ENCODE measurements at places on chromosomes 13 and 19. TPM values are rescaled to one million over a fixed set of nuclear protein-coding genes. Genes with fewer than 3 reads are reported as not detected.

Gene RHPN2
- 21.3 TPM for total RNA-seq

DNA sequence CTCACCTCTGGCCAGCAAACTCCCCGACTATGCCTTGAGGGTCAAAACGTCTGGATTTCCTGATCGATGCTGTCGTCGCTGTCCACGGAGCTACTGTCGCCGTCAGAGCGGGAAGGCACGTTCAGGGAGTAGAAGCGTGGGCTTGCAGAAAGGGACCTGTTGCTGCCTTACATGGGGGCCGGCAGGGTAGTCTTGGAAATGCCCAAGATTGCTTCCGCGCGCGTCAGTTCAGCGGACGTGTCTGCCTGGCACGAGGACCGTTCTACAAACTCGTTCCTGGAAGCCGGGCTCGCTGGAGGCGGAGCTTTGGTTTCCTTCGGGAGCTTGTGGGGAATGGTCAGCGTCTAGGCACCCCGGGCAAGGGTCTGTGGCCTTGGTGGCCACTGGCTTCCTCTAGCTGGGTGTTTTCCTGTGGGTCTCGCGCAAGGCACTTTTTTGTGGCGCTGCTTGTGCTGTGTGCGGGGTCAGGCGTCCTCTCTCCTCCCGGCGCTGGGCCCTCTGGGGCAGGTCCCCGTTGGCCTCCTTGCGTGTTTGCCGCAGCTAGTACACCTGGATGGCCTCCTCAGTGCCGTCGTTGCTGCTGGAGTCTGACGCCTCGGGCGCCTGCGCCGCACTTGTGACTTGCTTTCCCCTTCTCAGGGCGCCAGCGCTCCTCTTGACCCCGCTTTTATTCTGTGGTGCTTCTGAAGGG is 15.4 kb downstream of the RB1 start:
- peaks cover 6% of the 10 kb centered on the region for H3K36me3 ChIP-seq
- H3K27ac ChIP-seq = no peak overlapping the region
- H3K4me1 ChIP-seq = no peaks in the 10 kb centered on the region
- H3K4me3 ChIP-seq = no peak overlapping the region
- H3K27me3 ChIP-seq = no peaks in the 10 kb centered on the region

GRCh38 chr13:42753697-42754096 is 27.7 kb upstream of the FAM216B start:
- no peak overlapping the region for H3K4me3 ChIP-seq
- no peak overlapping the region for H3K27ac ChIP-seq
- H3K36me3 ChIP-seq = no peaks in the 10 kb centered on the region
- DNase-seq = no peak
- H3K27me3 ChIP-seq = no peaks in the 10 kb centered on the region

GRCh38 chr19:11541238-11541637 is 2.6 kb downstream of the CNN1 start:
- H3K4me3 ChIP-seq = no peak overlapping the region
- H3K36me3 ChIP-seq = no peaks in the 10 kb centered on the region
- H3K27me3 ChIP-seq = no peaks in the 10 kb centered on the region

DNA sequence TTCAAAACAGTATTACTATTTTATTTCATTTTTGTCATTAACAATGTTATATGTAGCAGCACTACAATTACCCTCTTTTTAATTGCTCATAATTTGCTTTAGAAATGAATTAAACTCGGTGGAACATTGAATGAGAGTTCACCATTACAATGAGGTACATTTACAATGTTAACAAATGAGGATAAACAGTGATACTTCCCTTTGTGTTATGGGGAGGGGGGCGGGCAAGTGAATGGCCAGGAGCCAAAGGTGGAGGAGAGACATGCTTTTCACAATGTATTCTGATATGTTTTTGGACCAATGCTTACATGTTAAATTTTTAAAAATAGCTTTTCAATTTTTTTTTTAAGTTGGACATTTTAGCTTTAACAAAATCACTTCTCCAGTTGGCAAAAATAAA is 34.2 kb downstream of the NALCN start:
- no peak overlapping the region for H3K27ac ChIP-seq
- no peaks in the 10 kb centered on the region for H3K4me1 ChIP-seq
- no peaks in the 10 kb centered on the region for H3K36me3 ChIP-seq
- no peak for DNase-seq
- H3K27me3 ChIP-seq = no peaks in the 10 kb centered on the region

DNA sequence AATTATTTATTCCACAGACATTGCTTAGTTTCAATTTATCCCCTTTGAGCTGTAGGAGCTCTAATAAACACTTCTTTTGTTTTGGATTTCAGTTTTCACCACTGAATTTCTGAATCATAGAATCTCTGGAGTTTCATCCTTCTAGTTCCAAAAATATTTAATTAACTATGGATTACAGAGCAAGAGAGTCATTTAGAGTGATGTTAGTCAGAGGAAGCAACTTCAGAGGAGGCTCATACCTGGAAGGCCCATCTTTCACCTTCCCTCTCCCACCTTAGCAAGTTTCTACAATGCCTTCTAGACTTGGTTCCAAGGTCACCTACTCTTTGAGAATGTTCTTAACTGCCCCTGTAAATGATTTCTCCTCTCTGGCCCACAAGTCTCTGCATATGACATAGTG is 353.2 kb downstream of the SPRY2 start:
- H3K27me3 ChIP-seq = no peaks in the 10 kb centered on the region
- no peak overlapping the region for H3K27ac ChIP-seq
- no peak for DNase-seq
- no peaks in the 10 kb centered on the region for H3K36me3 ChIP-seq
- no peak overlapping the region for H3K4me3 ChIP-seq

DNA sequence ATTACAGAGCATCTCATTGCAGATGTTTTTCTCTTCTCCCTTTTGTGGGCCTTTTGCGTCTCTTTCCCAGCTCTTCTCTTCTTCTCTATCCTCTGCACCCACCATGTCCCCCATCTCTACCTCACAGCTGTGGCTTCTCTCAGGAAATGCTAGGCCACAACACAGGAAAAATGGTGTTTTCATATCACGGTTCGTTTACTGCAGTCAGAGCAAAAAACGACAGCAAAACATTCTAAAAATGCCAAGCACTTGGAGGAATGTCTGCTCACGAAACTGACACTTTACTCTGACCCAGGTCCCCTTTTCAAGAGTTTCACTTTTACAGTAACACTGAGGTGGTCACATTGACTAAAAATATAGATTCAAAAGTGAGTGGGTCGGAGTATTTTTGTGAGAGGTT is 152.2 kb downstream of the DCT start:
- no peak overlapping the region for H3K4me3 ChIP-seq
- no peaks in the 10 kb centered on the region for H3K36me3 ChIP-seq
- no peak for DNase-seq
- no peak overlapping the region for H3K27ac ChIP-seq
- peaks cover 10% of the 10 kb centered on the region for H3K4me1 ChIP-seq

DNA sequence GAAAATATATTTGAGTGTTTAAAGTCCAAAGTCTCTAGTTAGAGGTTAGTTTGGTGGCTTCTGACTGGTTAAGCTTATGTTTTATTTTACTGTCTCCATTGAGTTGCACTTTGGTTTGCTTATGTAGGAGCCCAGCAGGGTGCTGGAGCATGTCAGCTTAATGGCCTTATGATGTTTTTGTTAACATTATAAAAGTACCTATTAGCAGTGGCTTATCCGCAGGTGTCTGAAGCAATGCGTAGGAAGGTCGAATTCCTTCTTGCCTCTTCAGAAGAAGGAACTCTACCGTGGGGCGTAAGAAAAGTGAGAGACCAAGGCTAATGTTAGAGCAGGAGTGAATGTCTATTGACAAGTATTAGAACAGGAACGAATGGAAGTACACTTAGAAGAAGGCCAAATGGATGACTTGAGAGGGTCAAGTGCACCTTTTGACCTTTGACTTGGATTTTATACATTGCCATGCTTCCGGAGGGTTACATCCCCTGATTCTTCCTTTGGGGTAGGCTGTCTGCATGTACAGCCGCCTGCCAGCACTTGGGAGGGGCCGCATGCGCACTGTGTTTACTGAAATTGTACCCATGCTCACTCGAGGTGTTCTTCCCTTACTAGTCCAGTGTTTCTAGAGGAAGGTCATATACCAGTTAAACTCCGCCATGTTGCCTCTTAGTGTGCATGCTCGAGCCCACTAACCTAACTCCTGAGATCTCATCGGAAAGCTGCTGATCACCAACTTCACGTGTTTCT is 793.9 kb upstream of the PCDH9 start:
- H3K4me1 ChIP-seq = no peaks in the 10 kb centered on the region
- no peaks in the 10 kb centered on the region for H3K27me3 ChIP-seq
- no peak for DNase-seq
- no peak overlapping the region for H3K27ac ChIP-seq
- no peak overlapping the region for H3K4me3 ChIP-seq

GRCh38 chr19:40392123-40392522 is 2.1 kb upstream of the HIPK4 start:
- DNase-seq = no peak
- no peaks in the 10 kb centered on the region for H3K36me3 ChIP-seq
- no peaks in the 10 kb centered on the region for H3K27me3 ChIP-seq
- no peak overlapping the region for H3K4me3 ChIP-seq

DNA sequence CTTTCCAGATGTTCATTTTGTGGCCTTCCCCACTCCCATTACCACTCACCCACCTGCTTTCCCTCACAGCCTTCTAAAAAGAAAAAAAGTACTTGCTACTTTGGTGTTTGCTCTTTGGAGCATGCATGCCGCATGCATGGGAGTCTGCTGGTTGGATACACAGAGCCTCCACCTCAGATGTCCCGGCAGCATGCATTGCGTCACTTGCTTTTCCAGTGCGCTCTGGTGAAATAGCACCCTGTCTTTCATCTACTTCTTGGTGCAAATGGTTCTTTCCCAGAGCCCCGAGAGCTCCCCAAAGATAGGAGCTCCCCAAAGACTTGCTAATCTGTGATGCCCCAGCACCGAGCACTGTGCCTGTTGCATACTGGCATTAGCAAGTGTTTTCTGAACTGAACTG is 333.2 kb upstream of the ZNF507 start:
- H3K4me3 ChIP-seq = no peak overlapping the region
- H3K27me3 ChIP-seq = peaks cover 29% of the 10 kb centered on the region
- no peak overlapping the region for H3K27ac ChIP-seq
- no peak for DNase-seq

Measured in PC-9 (cell line).